Cortex of kidney (tissue), 1 donor: ENCODE measurements at places on chromosomes 13 and 19.

DNA sequence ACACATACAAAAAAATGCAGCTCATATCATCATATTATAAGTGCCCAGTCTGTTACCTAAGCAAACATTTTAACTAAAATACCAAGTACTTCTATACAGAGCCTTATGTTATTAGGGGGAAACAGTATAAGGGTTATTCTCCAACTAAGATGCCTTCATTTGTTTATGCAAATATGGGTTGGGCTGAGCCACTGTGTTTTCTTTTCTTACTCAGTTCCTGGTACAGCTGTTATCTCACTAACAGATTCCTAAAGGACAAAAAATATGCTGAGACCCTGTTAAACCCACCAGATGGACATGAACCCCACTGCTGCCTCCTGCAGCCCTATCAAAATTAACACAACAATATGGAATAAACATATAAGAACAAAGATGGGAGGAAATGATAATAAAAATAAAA, 34.5 kb upstream of the SMAD9 start:
- DNase-seq: no peak

GRCh38 chr13:36919171-36919832, 736 bp downstream of the SMAD9 start:
- no peak for DNase-seq

DNA sequence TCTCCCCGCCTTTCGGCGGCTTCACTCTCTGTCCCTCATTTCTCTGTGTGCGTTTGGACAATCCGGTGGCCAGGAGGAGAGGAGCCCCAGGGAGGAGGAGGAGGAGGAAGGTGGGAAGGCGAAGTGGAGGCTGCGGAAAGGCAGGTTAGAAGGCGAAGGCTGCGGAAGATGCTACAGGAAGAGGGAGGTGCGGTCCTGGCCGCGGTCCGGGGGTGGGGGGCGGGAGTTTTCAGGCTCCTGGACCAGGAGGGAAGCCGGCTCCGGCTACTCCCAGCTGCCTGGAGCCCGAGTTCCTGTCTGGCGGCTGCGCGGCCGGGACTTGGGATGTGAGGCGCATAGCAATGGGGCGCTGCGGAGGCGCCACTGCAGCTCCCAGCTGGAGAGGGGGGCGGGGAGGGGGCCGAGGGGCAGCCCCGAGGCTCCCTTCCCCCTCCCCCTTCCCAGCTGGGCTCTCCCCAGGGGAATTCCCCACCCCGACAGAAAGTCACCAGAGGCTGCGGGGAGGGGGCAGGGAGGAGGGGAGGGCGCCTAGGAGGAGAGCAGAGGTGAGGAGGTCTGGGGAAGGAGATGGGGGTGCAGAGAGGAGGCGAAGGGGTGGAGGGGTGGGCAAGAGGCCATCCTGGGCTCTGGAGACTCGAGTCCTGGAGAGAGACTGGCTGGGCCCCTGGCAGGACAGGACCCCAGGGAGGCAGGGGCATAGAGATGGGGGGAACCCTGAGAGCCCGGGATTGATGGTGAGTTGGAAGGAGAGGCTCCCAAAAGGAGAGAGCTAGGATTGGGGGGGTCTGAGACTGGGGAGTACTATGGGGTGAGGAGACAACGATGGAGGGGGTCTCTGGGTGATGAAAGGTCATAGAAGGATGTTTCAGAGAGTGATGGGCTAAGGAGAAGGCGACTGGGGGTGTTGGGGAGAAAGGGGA, 2.0 kb downstream of the LRRC4B start:
- DNase-seq: no peak

DNA sequence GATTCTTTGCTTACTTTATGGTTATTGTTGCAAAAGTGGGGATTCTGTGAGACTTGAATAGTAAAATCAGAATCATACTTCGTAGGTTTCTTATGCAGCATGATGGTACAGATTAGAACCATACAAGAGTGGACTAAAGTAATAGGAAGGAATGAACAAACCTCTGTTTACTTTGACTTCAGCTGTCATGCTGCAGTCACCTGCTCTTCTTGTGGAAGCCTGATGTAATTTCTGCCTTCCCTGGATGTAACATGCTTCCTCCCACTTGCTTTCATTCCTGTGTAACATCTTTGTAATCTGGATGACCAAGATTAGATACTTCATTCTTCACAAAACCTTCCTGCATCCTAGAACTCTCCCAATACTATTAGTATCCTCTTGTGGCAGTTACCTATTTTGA, 235.0 kb downstream of the PCCA start:
- DNase-seq: no peak

- DNase-seq: no peak
Measured at GRCh38 chr19:48793271-48793670, 17.6 kb downstream of the BCAT2 start.

DNA sequence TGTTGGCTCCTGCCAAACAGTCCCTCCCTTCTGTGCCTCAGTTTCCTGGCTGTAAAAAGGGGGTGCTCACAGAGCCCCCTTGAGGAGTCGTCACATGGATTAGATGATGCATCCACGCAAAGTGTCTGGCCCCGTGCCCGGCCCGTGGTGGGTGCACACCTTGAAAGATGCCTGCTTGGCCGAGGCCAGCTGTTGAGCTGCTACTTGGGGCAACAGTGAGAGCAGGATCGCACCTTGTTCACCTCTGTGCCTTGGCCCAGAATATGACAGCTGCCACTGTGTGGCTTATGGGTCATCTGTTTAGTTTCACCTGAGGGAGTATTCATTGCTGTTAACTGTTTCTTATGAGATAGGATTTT, 17.7 kb downstream of the CRTC1 start:
- no peak for DNase-seq

GRCh38 chr13:36715841-36716240, 42.0 kb downstream of the SERTM1 start:
- no peak for DNase-seq

DNA sequence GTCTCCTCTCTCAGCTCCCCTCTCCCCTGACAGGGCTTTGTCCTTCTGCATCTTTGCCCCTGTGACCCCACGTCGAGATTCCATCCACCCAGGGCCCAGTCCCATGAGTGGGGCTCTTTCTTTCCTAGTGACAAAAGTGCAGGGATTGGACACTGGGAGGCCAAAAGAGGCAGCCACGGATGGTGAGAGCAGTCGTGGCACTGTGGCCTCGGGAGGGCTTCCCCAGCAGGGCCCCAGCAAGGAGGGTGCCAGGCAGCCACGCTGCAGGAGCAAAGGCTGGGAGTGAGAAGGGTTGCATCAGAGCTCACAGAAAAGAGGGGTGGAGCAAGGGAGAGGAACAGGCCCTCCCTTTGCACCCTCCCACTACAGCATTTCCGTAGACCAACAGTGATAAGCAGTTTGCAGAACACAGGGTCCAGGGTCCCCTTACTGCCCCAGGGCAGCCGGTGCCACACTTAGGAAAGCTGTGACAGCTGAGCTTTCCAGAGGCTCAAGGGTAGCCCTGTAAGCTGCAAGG, 4.9 kb downstream of the ZSCAN1 start:
- no peak for DNase-seq

GRCh38 chr19:35890113-35890650, 10.2 kb downstream of the NFKBID start:
- DNase-seq: no peak

DNA sequence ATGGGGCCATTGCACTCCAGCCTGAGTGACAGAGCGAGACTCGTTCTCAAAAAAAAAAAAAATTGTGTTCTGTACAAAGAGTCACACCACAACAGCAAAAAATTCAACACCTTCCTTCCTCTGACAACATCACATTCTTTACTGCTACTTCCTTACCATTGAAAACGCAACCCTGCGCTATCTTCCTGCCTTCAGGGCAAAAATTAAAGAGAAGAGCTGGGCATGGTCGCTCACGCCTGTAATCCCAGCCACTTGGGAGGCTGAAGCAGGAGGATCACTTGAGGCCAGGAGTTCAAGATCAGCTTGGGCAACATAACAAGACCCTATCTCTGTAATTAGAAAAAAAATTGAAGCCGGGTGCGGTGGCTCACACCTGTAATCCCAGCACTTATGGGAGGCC, 9.4 kb upstream of the ZNF444 start:
- DNase-seq: no peak

GRCh38 chr13:111411919-111412650, 91.6 kb downstream of the TEX29 start:
- no peak for DNase-seq

GRCh38 chr19:58277748-58278540, 811 bp upstream of the ZNF8 start:
- DNase-seq: no peak
